ENCODE measurements at places on chromosomes 6 and 20.

GRCh38 chr6:34587851-34588250 is 31.7 kb upstream of the SPDEF start:
- DNase-seq, result no peak

- DNase-seq, result peak; percentile 50
Observed at GRCh38 chr6:80314531-80314930, 208.1 kb downstream of the BCKDHB start.

DNA sequence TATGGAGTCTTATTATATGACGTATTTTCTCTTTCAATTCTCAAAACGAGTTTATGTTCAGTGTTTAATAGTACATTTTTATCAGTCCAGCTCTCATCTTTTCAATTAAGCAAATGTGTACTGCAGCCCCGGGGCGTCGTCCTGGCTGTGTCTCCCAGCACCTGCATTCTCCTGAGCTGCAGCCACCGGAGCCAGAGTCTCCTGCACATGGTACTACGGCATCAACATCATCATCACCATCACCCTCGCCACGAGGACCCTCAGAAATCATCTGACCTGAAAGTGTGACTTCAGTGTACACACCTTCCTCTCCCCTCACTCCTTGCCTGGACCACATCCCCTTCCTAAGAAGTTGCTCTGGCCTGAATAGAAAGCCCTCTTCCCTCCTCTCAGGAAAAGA is 267.7 kb upstream of the ARID1B start:
- DNase-seq, result no peak

GRCh38 chr6:3005874-3006273 is 6.2 kb downstream of the NQO2 start:
- no peak for DNase-seq

GRCh38 chr20:38134427-38135270 is 30.4 kb downstream of the TGM2 start:
- DNase-seq, result no peak

DNA sequence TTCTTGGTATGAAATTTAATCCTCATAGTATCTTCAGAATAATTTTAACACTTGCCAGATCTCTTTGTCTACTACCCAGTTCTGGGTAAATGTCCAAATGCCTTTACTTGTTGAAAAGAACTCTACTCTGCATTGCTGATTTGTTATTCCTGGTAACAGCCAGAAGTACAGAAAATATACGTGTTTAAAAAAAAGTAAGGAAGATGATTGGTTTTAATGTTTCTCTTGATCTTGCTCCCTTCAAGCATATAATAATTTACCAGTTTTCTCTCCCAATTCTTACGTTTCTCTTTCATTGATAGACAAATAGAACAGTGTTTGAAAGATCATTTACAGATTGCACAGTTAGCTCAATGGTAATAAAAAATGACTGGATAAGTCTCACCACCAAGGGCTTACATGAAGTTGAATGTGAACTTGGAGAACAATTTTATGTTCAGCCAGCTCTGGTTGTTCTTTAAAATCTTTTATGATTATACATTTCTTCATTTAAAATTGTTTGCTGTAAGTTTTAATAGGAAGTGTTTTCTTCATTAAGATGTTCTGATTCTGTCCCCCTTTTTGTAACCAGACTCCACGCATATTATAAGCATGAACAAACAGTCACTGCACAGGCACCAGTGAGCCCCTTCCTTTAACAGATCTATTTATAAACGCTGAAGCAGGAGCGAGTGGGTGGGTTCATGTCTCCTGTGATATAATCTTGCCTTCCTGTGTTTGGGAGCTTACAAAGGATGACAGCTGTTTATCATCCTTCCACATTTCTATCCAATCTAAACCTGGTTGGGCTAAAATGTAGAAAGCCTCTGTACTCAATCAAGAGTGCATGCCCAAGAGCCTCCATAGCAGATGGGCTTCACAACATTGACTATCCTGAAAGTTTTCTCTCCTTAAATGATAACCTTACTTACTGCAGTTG is 299.5 kb downstream of the PRL start:
- no peak for DNase-seq

DNA sequence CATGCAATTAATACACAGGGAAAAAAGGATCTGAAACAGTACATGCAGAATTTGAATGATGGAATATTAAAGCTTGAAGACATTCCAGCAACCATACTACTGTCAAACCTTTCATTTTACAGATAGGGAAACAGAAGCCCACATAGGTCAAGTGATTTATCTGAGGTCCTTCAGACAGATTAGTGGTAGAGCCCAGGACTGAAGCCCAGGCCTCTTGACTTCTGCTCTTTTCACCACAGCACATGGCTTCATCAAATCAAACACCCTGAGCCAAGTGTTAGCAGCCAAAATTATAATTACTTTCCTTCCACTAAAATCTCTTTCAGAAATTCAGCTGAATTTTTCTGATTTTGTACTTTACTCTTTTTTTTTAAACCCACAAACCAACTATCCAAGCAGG is 435.6 kb upstream of the RUNX2 start:
- DNase-seq, result no peak

DNA sequence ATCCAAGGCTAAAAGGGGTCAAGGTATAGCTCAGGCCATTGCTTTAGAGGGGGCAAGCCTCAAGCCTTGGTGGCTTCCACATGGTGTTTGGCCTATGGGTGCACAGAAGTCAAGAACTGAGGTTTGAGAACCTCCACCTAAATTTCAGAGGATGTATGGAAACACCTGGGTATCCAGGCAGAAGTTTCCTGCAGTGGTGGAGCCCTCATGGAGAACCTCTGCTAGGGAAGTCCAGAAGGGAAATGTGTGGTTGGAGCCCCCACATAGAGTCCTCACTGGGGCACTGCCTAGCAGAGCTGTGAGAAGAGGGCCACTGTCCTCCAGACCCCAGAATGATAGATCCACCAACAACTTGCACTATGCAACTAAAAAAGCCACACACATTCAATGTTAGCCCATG is 678.7 kb upstream of the ADGRB3 start:
- DNase-seq, result no peak

- DNase-seq, result no peak
Observed at GRCh38 chr20:6341491-6341890, 218.7 kb upstream of the FERMT1 start.

DNA sequence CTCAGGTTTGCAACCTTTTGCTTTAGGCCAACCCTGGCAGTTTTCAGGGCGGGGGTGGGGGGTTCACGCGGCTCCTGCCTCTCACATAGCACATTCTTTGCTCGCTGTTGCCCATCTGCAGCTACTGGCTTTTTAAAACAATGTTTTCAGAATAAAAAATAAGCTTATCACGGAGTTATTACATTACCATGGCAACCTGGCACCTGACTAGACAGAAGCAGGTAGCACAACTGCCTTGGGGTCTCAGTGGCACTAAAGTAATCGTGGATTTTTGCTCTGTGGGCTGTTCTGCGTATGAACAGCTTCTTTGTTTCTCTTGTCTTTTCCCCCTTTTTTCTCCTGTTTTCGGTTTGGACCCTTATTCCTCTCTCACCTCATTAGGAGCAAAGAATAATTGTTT is 9.1 kb upstream of the MANBAL start:
- no peak for DNase-seq

GRCh38 chr6:164051427-164051826 is 636.9 kb downstream of the QKI start:
- DNase-seq, result no peak

DNA sequence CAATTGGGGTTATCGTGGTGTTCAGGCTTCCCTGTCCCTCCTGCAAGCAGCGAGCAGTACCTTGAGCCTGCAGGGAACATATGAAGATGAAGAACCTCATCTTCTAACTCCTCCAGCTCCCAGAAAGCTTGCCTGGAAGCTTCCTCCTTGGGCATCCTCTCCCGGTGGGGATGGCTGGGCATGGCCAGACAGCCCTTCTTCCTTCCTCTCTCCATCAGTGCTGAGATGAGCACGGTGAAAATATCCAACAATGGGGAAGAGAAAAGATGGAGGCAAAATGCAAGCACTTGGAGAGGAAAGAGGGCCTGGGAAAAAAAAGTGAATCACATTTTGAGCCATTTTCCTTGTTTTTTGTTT is 107.7 kb upstream of the FOXA2 start:
- DNase-seq, result no peak

- peak; percentile 77 for DNase-seq
Observed at GRCh38 chr6:170529839-170530469, 23.2 kb downstream of the PSMB1 start.

- DNase-seq, result no peak
Observed at GRCh38 chr6:3226481-3227362, 731 bp downstream of the TUBB2B start.

DNA sequence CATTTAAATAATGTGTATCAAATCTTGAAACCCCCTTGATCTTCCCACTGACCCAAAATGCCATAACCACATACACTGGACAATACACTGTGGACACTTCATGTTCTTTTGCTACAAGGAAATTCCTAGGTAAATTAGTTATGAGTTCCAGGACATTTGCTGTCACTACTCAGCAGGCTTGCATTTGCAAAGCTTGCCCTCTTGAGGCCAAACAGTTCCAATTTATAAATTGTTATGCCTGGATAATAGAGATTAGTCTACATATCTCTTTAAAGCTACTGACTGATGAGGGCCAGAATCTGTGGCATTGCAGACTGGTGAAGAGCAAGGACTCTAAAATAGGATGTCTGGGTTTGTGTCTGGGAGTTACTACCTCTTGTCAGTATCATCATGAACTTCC is 17.4 kb upstream of the RAB32 start:
- no peak for DNase-seq

- DNase-seq, result no peak
Observed at GRCh38 chr6:15062516-15063252, 183.2 kb upstream of the JARID2 start.

- DNase-seq, result no peak
Observed at GRCh38 chr6:121584586-121585369, 149.3 kb downstream of the GJA1 start.

GRCh38 chr20:9439806-9440205 is 74.6 kb upstream of the LAMP5 start:
- DNase-seq, result no peak

GRCh38 chr6:104095661-104096416 is 763.9 kb downstream of the HACE1 start:
- no peak for DNase-seq

DNA sequence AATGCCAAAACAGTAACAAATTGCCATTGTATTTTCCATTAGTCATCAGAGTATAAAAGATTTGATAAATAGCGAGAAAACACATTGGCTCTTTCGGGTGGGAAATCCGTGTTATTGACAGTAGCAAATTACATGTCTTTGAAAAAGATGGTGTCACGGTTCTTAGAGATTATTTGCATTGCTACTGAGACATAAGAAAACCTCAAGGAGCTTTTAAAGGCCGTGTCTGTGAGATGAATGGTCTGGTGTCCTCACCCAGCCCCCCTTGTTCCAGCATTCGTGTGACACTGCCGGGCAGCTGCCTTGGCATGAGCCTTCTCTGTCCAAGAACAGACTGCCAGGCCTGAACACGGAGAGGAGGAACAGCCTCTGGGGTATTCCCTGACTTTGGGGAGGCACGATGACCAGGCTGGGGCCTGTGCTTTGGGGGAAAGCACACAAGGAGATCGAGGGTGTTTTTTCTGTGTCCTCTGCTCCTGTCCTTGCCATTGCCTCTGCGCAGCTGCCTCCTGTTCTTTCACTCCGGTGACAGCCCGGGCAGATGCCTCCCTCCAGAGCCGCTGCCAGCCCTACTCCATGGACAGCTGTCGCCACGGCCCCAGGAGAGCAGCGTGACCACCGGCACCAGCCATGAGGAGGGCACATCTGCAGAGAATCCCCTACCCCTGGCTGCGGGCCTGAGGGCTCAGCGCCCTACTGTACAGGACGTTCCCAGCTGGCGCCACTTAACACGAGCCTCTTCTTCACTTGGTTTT is 167.7 kb upstream of the CDYL start:
- no peak for DNase-seq

Measured in heart left ventricle (tissue), 16 donors.